Stimulated activated memory B cell treated with anti-CD40 and anti-IgM and Interleukin-4, amounts not matched to agents 10 μg/mL and 1 μg/mL and 100 μg/mL, for 72 hours (primary cell): ENCODE measurements at places on chromosomes 7 and 10.

- ATAC-seq = no peak
These were observed 192.6 kb downstream of the KLF6 start for GRCh38 chr10:3592424-3592823.

DNA sequence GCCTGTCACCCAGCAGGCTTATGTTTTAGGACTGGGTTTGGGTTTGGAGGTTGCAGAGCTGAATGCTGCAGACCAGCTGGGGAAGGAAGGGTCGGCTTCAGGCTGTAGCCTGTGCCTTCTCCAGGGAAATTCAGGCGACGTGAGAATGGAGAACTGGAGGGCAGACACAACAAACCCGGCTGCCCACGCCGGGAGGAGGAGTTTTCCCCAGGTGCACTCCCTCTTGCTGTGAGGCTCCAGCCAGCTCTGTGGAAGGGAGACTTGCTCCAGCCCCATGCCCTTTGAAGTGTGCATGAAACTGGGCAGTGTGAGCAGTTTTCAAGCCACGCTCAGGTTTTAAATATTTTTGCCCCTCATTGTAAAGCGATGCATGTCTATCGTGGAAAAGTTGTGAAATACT lies 279.1 kb downstream of the CCSER2 start:
- ATAC-seq = no peak

- ATAC-seq = no peak
These were observed 13.3 kb upstream of the EXOC6 start for GRCh38 chr10:92834986-92835385.

- ATAC-seq = no peak
These were observed 1.9 kb downstream of the FZD1 start for GRCh38 chr7:91266067-91266688.

- peak; percentile 57 for ATAC-seq
These were observed 48.3 kb downstream of the ZNF783 start for GRCh38 chr7:149310113-149310836.

DNA sequence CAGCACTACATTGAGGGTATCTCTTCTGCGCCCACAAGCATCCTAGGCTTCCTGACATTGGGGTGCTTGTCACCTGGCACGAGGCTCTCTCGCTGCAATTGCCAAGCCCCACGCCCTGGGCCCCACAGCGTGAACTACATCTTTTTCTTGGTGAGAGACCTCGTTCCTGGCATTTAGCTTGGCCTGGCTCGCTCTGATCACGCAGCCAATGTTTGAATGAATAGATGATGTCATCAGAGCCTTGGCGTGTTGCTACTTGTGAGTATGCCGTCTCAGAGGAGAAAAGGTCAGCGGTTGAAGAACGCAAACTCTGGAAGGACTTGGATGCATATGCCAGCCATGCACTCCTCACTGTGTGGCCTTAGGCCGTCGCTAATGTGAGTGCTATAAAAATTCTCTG lies 150.2 kb upstream of the AUTS2 start:
- ATAC-seq = no peak

- ATAC-seq = peak; percentile 13
These were observed 27.6 kb downstream of the DRGX start for GRCh38 chr10:49368256-49368655.

- no peak for ATAC-seq
These were observed 105.4 kb downstream of the EPDR1 start for GRCh38 chr7:38025815-38026214.

- ATAC-seq = no peak
These were observed 32.3 kb upstream of the FAM204A start for GRCh38 chr10:118374404-118374803.

DNA sequence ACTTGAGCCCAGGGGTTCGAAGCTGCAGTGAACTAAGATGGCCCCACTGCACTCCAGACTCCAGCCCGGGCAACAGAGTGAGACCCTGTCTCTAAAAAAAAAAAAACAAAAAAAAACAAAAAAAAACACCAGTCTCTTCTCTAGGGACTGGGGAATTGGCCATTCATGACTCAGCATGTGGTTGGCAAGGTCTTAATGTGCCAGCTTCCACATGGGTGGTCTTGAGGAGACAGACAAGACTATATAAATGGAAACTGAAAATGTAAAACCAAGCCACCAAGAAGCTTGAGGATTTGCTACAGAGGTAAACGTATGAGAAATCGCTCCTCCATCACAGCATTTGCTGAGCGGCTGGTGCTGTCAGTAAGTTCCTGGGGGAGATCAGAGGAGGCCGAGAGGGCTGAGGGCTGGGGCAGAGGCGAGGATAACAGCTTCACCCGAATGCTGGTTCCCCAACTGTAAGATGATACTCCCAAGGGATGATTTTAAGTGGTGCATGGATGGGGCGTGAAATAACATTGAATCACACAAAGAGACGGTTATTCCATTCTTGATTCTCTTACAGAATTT lies 128.7 kb downstream of the C10orf105 start:
- no peak for ATAC-seq

- no peak for ATAC-seq
These were observed 91.3 kb downstream of the PDGFA start for GRCh38 chr7:428387-428786.

GRCh38 chr7:106570146-106570545 lies 90.8 kb downstream of the CCDC71L start:
- ATAC-seq = no peak

DNA sequence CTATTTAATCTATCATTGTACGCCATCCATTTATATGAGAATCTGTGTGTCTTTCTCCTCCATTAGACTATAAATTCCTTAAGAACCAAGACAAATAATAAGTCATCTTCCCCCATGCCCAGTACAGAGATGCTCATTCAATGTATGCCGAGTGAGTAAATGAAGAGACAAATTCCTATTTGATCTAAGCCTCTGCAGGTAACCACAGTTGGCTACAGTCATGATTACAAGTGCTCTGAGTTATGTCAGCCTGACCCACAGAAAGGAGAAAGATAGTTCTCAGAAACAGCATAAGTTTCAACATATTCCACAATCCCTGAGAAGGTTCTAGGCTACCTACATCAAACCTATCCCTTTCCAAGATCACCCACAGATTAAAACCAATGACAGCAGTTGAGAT lies 46.1 kb downstream of the MPP7 start:
- ATAC-seq = no peak

DNA sequence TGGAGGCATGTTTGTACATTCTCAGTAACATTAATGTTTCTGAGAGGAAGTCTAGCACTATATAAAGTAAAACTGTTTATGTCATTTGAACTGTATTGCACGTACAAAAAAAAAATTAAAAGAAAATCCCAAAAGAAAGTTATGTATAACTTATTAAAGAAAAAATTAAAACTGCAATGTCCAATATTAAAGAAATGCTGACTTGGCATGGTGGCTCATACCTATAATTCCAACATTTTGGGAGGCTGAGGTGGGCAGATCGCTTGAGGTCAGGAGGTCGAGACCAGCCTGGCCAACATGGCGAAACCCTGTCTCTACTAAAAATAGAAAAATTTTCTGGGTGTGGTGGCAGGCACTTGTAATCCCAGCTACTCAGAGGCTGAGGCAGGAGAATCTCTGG lies 178.7 kb upstream of the VIPR2 start:
- no peak for ATAC-seq

DNA sequence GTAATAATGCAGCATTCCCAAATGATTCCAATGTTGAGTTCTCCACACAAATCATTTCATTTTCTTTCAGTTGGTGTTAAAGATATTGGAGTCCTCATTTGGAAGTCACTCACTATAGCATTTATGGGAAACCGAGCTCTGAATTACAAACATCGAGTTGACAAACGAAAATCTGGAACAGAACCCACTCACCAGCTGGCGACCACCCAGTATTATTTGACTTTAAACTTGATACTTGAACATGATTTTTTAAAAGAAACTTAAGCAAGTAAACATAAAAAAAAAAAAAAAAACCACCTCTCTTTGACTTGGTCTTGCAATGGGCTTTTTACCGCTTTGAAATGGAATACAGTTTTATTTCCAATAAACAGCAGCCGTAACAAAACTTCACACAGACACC lies 576.6 kb upstream of the C7orf33 start:
- ATAC-seq = no peak

DNA sequence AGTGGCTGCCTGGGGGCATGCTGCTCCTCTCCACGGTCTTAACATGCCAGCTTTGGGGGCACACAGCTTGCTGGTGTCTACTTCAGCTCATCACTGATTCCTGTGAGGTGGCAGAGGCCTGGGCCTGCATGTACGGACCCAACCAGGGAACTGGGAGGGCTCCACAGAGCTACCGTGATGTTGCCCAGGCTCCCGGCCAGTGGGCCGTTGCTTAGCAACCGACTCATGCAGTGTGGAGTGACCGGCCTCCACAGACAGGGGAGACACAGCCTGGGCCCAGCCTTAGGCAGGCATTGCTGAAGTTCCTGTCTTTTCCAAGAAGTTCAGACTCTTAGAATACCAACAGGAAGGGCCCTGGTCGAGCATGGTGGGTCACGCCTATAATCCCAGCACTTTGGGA lies 25.8 kb upstream of the SH2B2 start:
- ATAC-seq = no peak

DNA sequence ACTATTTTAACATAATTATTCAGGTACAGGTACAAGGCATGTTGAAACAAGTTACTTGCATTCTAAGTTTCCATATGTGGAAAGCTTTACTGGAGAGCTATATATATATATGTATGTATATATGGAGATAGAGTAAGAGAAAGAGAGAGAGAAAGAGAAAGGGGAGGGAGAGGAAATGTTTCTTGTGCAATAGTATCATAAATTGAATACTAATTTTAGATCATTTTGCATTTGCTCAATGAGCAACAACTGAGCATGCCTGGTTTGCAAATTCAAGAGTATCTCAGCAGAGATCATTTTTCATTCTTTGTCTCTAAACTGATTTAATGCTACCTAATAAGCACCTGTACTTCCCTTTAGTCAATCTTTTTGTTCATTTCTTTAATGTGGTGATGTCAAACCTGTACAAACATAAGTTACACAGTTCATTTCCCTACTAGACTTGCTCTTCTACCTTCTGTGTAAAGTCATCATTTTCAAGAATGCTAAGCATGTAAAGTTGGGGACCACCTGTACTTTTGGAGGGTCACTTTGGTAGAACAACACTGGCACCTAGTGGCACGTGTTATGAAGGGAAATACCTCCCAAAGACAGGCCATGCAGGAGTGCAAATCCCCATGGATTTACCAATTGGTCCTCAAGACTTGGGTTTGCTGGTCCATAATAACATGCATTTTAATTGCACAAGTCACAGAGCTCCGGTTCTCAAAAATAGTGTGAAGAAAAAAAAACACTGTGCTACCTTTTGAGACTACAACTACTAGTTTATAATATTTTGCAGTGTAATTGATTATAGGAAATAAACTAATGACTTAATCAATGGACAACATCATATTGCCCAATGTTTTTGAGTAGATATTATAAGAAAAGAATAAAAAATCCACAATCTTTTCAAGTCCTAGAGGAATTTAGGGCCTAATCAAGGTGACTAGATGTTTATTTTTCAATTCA lies 431.2 kb upstream of the IGFBP3 start:
- ATAC-seq = no peak

GRCh38 chr7:134707663-134708378 lies 61.2 kb downstream of the BPGM start:
- ATAC-seq = no peak
